Bronchial epithelial cell (primary cell): ENCODE measurements at places on chromosomes 1 and 21. TPM values are rescaled to one million over a fixed set of nuclear protein-coding genes. Genes with fewer than 3 reads are reported as not detected.

Gene IL10
- not detected in 2 replicates for total RNA-seq

Gene CLDN8
- total RNA-seq, result 0.26 and 0.51 TPM in 2 replicates

Gene MEAF6
- total RNA-seq, result 50.1 and 74.5 TPM in 2 replicates

Gene ORC1
- total RNA-seq, result 0.26 TPM in 2 replicates

Gene FNDC5
- not detected in 2 replicates for total RNA-seq

Gene OR2M7
- total RNA-seq, result not detected in 2 replicates
